ENCODE measurements at places on chromosomes 2 and 18.

GRCh38 chr2:9623151-9623550, 7.6 kb downstream of the YWHAQ start:
- DNase-seq, result no peak

- DNase-seq, result no peak
Observed at GRCh38 chr2:179446476-179447141, 182.0 kb upstream of the SESTD1 start.

GRCh38 chr2:109331896-109332848, 203.2 kb downstream of the SH3RF3 start:
- DNase-seq, result peak; percentile 60

- DNase-seq, result no peak
Observed at GRCh38 chr2:121185571-121186074, 99.4 kb downstream of the TFCP2L1 start.

DNA sequence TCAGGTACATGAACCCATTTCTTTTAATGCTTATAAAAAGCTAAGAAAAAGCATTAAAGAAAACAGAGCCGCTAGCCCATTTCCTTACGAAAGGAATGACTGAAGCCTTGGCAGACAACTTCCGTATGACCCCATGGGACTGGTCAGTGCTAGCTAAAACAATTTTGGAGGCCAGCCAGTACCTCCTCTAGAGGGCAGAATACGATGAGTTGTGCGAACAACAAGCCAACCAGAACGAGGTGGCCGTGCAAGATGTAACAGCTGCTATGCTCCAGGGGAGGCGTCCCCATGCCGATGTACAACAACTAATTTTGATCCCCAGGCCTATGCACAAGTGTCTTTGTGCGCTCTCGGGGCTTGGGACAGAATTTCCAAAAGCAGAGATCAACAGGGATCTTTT, 16.7 kb downstream of the MAP3K2 start:
- no peak for DNase-seq

GRCh38 chr18:35605686-35606417, 24.3 kb downstream of the GALNT1 start:
- no peak for DNase-seq
